ENCODE measurements at places on chromosomes 7 and 10.

- no peak for DNase-seq
These were observed 150.8 kb downstream of the NSUN6 start for GRCh38 chr10:18500576-18500975.

DNA sequence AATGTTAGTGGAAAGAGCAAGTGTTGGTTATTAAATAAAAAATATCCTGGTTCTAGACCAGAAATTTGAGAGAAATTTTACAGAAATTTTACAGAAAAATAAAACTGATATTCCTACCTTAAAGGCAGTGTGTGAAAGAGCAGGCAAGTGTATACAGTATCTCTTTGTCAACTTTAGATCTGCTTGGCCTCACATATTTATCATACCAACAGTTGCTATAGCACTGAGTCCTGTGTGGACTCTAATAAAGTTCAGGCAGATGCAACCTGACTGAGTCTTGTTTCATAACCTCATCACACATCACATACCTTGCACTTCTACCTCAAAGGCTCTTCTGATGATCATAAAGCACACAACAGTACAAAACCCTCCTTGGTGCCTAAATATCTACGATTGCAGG is 552.4 kb upstream of the PCDH15 start:
- DNase-seq = no peak

DNA sequence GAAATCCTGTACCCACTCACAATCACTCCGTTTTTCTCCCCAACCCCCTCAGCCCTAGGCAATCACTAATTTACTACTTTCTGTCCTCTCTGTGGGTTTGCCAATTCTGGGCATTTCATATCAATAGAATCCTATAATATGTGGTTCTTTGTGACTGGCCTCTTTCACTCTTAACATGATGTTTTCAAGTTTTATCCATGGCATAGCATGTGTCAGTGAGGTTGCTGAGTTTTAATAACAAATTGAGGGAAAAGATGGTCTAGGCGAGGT is 11.9 kb downstream of the PLAU start:
- no peak for DNase-seq

GRCh38 chr10:127866276-127867013 is 26.3 kb downstream of the CLRN3 start:
- DNase-seq = no peak
